ENCODE measurements at places on chromosomes 13 and 19. TPM values are rescaled to one million over a fixed set of nuclear protein-coding genes. Genes with fewer than 3 reads are reported as not detected.

Gene ZNF135
- not detected for total RNA-seq

Gene ZNF627
- total RNA-seq: 3.7 TPM

Gene ZNF792
- total RNA-seq: 1.5 TPM

Gene PLK5
- total RNA-seq: not detected

Gene MAST1
- total RNA-seq: 1.8 TPM

Gene PSG6
- total RNA-seq: 0.11 TPM

Gene ZNF253
- not detected for total RNA-seq

Gene ATP8A2
- total RNA-seq: 0.02 TPM

Gene INSR
- total RNA-seq: 3.5 TPM

Gene NLRP13
- not detected for total RNA-seq

Gene HIPK4
- total RNA-seq: 0.34 TPM

Gene CEACAM20
- 0.05 TPM for total RNA-seq

Gene FIZ1
- total RNA-seq: 26.0 TPM

Gene RNF17
- not detected for total RNA-seq

Gene SSC5D
- total RNA-seq: 0.99 TPM

Gene SERP2
- not detected for total RNA-seq

Gene ZNF14
- 1.7 TPM for total RNA-seq

Gene CCDC169
- 0.41 TPM for total RNA-seq

Gene GPR183
- not detected for total RNA-seq

Gene CCL25
- total RNA-seq: not detected

Gene CD209
- not detected for total RNA-seq

Gene KLK7
- total RNA-seq: 0.09 TPM

Gene MYO9B
- total RNA-seq: 32.2 TPM

Gene CA11
- 9.4 TPM for total RNA-seq

Gene NOTCH3
- total RNA-seq: 13.6 TPM

Gene EGLN2
- total RNA-seq: 98.4 TPM

Gene P2RY11
- 5.2 TPM for total RNA-seq

Gene ZNF99
- total RNA-seq: not detected

Gene VSTM2B
- total RNA-seq: not detected

Gene NKPD1
- total RNA-seq: 0.93 TPM

Gene ZNF649
- total RNA-seq: 0.36 TPM

Gene ZMYM5
- total RNA-seq: 5.7 TPM

Gene ZNF546
- total RNA-seq: 2.0 TPM

Gene LGALS7B
- total RNA-seq: 0.43 TPM

Gene PSG11
- not detected for total RNA-seq

Gene ZNF177
- total RNA-seq: 0.55 TPM

Gene PGLYRP2
- not detected for total RNA-seq

Gene VAV1
- 6.7 TPM for total RNA-seq

Gene ZNF497
- 1.2 TPM for total RNA-seq

Gene CHST8
- 0.19 TPM for total RNA-seq

Gene PSG3
- total RNA-seq: 0.07 TPM
